ENCODE measurements at places on chromosomes 3 and 15.

- no peaks in the 10 kb centered on the region for H3K4me1 ChIP-seq
- no peaks in the 10 kb centered on the region for H3K36me3 ChIP-seq
- H3K27me3 ChIP-seq, result no peaks in the 10 kb centered on the region
- DNase-seq, result no peak
- H3K4me3 ChIP-seq, result no peak overlapping the region
- no peak overlapping the region for H3K27ac ChIP-seq
Observed at GRCh38 chr15:49215768-49216739, 46.0 kb downstream of the GALK2 start.

DNA sequence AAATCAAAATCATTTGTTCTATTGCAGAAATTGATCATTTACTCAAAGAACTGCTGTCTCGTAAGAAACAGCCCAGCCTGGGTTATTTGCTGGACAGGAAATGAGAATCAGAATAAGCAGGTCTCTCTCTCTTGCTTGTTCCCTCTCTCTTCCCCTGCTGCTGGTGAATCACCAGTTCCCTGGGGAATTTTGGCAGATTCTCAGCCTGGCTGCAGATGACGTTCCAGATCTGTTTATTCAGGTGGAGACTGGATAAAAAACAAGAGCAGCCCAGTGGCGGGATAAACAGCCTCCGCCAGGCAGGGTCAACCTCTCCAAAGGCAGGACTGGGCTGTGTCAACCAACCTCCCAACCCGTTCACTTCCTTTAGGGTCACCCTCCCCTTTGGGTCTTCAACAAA lies 72.1 kb downstream of the LRIG1 start:
- no peaks in the 10 kb centered on the region for H3K36me3 ChIP-seq
- DNase-seq, result peak; percentile 76
- no peak overlapping the region for H3K27ac ChIP-seq
- H3K4me3 ChIP-seq, result no peak overlapping the region
- no peaks in the 10 kb centered on the region for H3K27me3 ChIP-seq
- peaks cover 5% of the 10 kb centered on the region for H3K4me1 ChIP-seq

DNA sequence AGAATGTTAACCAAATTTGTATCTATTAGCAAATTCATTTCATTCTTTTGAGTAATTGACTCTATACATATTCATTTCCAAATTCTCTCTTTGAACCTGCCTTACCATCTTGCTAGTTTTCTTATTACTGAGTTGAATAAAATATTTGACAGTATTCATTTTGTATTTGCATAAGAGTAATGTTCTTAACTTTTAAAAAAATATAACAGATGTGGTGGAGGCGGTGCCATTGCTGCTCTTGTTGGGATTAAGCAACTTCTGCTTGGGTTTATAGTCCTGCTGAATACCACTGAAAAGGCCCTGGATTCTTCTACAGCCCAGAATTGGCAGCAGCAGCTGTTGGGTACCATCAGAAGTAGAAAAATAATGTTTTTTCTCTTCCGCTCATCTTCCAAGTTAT lies 148.9 kb upstream of the PEX5L start:
- no peak overlapping the region for H3K4me3 ChIP-seq
- no peak for DNase-seq
- no peak overlapping the region for H3K27ac ChIP-seq
- no peaks in the 10 kb centered on the region for H3K36me3 ChIP-seq
- H3K4me1 ChIP-seq, result no peaks in the 10 kb centered on the region
- H3K27me3 ChIP-seq, result no peaks in the 10 kb centered on the region

DNA sequence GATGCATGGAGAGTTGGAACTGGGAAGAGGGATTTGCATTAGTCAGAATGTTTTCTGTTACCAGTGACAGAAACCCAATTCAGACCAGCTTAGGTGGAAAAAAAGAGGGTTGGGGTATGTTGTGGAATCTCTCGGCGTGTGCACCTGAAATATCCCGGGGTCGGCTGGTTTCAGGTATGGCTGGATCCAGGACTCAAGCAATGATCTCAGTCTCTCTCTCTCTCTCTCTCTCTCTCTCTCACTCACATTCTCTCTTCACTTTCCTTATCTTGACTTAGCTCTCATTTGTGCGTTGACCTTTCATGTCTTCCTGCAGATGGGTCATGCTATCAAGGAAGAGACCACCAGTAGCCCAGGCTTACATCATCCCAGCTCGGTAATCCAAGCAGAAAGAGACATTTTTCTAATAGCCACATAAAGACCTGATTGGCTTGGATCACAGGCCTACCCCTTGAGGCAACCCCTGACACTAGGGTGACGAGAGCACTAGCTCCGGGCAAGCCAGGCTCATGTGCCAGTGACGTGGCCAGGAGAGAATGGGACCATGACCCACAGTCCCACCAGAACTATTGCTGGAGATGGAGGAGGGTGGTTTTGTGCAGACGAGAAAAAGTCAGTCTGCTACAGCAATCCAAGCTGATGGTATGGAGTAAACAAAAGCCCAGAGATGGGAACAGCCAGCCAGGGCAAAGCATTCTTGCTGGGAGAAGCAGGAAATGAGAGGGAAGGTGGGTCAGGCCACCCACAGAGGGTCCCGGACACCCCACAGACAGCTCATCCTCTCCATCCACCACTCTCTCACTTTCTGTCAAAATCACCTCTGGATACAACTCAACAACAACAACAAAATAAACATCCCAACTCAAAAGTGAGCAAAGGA lies 91.7 kb downstream of the CHSY1 start:
- no peak overlapping the region for H3K4me3 ChIP-seq
- peak; percentile 17 for DNase-seq
- H3K36me3 ChIP-seq, result no peaks in the 10 kb centered on the region
- H3K27ac ChIP-seq, result no peak overlapping the region

- H3K27ac ChIP-seq, result no peak overlapping the region
- DNase-seq, result no peak
- H3K27me3 ChIP-seq, result no peaks in the 10 kb centered on the region
- no peaks in the 10 kb centered on the region for H3K36me3 ChIP-seq
- H3K4me1 ChIP-seq, result no peaks in the 10 kb centered on the region
Observed at GRCh38 chr3:89859757-89860156, 752.3 kb downstream of the EPHA3 start.

DNA sequence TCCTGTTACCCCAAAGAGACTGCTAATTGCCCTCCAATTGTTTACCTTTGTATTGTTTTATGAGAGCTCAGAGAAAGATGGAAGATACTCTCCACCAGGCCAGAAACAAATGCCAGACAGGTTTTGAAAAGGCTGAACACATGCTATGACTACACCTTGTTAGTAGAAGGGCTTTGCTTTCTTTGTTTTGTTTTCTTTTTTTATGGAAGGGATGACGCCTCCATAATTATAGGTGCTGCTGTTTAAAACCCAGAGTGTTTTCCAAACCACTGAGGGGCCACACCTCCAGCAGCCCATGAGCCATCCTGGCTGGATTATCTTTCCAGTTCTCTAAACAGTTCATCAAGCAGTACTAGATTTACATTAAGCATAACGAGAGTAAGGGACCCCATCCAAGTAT lies 5.6 kb upstream of the FOXP1 start:
- no peak for DNase-seq
- H3K4me1 ChIP-seq, result no peaks in the 10 kb centered on the region
- no peak overlapping the region for H3K4me3 ChIP-seq
- no peaks in the 10 kb centered on the region for H3K27me3 ChIP-seq
- no peak overlapping the region for H3K27ac ChIP-seq

- no peaks in the 10 kb centered on the region for H3K4me1 ChIP-seq
- no peaks in the 10 kb centered on the region for H3K27me3 ChIP-seq
- no peak for DNase-seq
- no peak overlapping the region for H3K27ac ChIP-seq
Observed at GRCh38 chr3:126274735-126275619, 82.2 kb downstream of the KLF15 start.

GRCh38 chr3:22236490-22237270 lies 485.7 kb upstream of the ZNF385D start:
- H3K4me1 ChIP-seq, result no peaks in the 10 kb centered on the region
- H3K36me3 ChIP-seq, result no peaks in the 10 kb centered on the region
- DNase-seq, result no peak
- H3K27me3 ChIP-seq, result no peaks in the 10 kb centered on the region
- H3K4me3 ChIP-seq, result no peak overlapping the region

DNA sequence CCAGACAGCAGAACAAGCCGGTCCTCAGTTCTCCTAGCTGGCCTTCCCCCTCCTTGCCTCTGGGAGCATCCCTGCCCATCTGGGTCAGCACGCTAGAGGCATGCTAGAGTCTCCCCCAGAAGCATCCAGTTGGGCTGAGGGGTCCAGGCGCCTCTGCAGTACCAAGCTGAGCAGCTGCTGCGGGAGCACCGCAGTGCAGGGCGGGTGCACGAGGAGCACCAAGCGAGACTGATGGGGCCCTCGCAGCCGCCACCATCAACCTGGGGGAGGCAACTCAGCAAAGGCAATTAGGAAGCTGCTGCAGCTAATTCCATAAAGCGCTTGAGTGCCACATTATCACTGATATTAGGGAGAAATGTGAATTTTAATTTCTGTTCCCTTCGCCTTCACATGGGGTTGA lies 12.4 kb downstream of the CACNA2D3 start:
- H3K27me3 ChIP-seq, result no peaks in the 10 kb centered on the region
- no peak for DNase-seq
- no peaks in the 10 kb centered on the region for H3K4me1 ChIP-seq
- no peak overlapping the region for H3K4me3 ChIP-seq

GRCh38 chr15:77187751-77188464 lies 117.0 kb upstream of the TSPAN3 start:
- no peak overlapping the region for H3K4me3 ChIP-seq
- peak; percentile 64 for DNase-seq
- peak overlapping the region; percentile 51 for H3K27ac ChIP-seq
- no peaks in the 10 kb centered on the region for H3K36me3 ChIP-seq

DNA sequence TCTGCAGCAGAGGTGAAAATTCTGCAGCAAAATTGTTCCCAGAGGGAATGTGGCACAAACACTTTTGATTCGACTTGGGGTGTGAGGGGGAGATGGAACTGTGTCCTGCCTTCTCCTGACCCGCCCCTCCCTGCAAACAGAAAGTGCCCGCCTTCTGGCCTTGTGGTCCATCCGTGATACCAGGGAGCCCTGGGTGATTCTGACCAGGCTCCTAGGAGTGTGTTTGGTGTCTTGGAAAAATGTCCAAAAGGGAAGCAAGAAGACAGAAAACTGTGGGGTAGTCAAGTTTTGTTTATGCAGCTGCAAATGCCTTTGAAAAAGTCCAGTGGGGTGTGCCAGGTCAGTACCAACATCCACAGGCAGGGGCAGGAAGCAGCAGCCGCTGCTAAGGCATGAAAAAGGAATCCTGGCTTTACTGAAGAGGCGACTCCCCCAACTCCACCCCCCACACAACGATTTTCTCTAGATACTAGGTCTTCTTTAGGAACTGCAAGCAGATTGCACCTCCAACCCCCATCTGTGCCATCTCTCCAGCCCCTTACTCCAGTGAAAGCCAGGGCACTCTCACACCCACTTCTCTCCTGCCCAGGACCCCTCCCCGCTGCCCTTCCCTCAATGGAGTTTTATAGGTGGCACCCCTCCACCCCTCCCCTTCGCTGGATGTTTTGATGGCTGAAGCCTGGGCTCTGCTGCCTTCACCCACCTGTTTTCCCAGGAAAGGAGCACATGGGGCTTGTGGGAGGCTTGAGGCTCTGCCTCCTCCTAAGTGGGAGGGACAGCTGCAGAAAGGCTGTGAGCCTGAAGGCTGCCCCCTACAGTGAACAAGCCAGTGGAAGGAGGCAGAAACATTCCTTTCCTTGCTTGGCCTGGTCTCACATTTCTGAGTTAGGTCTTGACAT lies 82.4 kb upstream of the HERC1 start:
- peak; percentile 51 for DNase-seq
- no peaks in the 10 kb centered on the region for H3K36me3 ChIP-seq
- H3K27ac ChIP-seq, result no peak overlapping the region
- H3K4me3 ChIP-seq, result no peak overlapping the region

DNA sequence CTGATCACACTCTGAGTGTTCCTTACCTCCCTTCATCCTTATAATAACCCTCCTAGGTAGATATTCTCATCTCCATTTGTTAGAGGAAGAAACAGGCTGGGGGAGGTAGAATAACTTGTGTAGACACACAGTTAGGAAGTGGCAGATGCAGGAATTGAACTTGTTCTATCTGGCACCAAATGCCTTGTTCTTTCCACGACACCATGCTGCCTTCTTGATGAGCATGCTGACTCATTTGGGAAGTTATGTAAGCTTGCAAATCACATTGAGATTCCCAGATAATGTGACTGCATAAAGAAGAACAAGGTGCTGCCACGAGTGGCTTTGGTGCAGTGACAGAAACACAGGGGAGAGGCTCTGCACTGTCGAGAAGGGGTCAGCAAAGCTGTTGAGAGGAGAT lies 27.5 kb upstream of the NDUFB4 start:
- H3K36me3 ChIP-seq, result no peaks in the 10 kb centered on the region
- no peak overlapping the region for H3K4me3 ChIP-seq
- no peaks in the 10 kb centered on the region for H3K4me1 ChIP-seq

- no peaks in the 10 kb centered on the region for H3K36me3 ChIP-seq
- H3K27me3 ChIP-seq, result no peaks in the 10 kb centered on the region
- no peak for DNase-seq
- H3K4me1 ChIP-seq, result no peaks in the 10 kb centered on the region
- peak overlapping the region; percentile 2 for H3K4me3 ChIP-seq
- H3K27ac ChIP-seq, result no peak overlapping the region
Observed at GRCh38 chr3:32818229-32818969, 602 bp downstream of the TRIM71 start.

- H3K4me1 ChIP-seq, result no peaks in the 10 kb centered on the region
- no peak overlapping the region for H3K27ac ChIP-seq
- DNase-seq, result no peak
- H3K36me3 ChIP-seq, result peaks cover 20% of the 10 kb centered on the region
- no peak overlapping the region for H3K4me3 ChIP-seq
- no peaks in the 10 kb centered on the region for H3K27me3 ChIP-seq
Observed at GRCh38 chr3:5213574-5213966, 26.1 kb downstream of the EDEM1 start.

GRCh38 chr3:149215515-149215914 lies 6.1 kb downstream of the CP start:
- no peak overlapping the region for H3K27ac ChIP-seq
- DNase-seq, result no peak
- H3K4me1 ChIP-seq, result no peaks in the 10 kb centered on the region
- no peak overlapping the region for H3K4me3 ChIP-seq

- DNase-seq, result no peak
- H3K36me3 ChIP-seq, result no peaks in the 10 kb centered on the region
- H3K27ac ChIP-seq, result no peak overlapping the region
- H3K4me1 ChIP-seq, result no peaks in the 10 kb centered on the region
- H3K4me3 ChIP-seq, result no peak overlapping the region
Observed at GRCh38 chr3:83523470-83524073, 1435.2 kb upstream of the CADM2 start.

DNA sequence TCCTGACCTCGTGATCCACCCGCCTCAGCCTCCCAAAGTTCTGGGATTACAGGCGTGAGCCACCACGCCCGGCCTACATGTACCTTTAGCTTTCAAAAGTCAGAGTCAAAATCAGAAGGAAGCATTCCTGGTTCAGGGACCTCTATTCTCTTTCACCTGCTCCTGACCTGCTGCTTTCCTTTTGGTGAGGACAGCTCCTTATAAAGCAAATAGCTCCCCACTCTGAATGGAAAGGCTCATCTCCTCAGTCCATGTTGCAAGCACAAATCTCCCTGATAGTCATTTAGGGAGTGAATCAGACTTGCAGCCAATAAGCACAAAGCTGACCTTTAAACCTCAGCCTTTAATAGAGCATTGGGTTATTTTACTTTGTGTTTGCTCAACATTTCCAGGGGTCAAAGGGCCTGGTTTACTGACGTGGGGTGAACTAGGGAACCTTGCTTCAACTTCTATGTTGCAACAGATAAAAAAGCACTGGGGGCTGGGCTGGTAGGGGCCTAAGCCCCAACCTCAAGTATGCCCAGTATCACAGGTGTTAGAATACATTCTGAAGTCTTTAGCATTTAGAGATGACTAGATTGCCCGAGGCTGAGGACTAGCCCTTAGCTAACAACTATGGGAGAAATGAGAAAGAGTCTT lies 43.1 kb downstream of the THRB start:
- no peak overlapping the region for H3K4me3 ChIP-seq
- H3K36me3 ChIP-seq, result no peaks in the 10 kb centered on the region
- DNase-seq, result no peak
- no peaks in the 10 kb centered on the region for H3K27me3 ChIP-seq

Data from aorta (tissue), 5 donors.